ENCODE measurements at places on chromosomes 6 and 20.

DNA sequence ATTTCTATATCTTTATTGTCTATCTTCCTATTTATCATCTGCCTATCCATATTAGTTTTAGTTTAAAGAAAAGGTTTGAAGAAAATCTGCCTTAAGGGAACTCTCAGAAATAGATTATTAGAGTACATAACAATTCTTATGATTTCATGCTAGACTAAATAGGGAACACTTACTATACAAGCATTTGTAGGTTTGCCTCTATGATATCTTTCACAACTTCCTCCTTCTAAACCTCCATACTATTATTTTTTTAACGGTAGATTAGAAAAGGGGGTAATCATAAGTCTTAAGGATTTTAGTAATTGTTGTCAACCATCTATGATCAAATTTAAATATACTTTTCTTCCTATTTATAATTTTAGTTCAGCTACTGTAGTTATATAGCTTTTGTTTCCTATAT lies 11.6 kb upstream of the DSE start:
- H3K4me3 ChIP-seq, result no peak overlapping the region
- H3K27me3 ChIP-seq, result no peaks in the 10 kb centered on the region
- H3K36me3 ChIP-seq, result no peaks in the 10 kb centered on the region

GRCh38 chr6:17276766-17277165 lies 4.4 kb upstream of the RBM24 start:
- peaks cover 54% of the 10 kb centered on the region for H3K27me3 ChIP-seq
- H3K4me3 ChIP-seq, result no peak overlapping the region
- H3K36me3 ChIP-seq, result no peaks in the 10 kb centered on the region
- no peak for DNase-seq
- H3K27ac ChIP-seq, result no peak overlapping the region

DNA sequence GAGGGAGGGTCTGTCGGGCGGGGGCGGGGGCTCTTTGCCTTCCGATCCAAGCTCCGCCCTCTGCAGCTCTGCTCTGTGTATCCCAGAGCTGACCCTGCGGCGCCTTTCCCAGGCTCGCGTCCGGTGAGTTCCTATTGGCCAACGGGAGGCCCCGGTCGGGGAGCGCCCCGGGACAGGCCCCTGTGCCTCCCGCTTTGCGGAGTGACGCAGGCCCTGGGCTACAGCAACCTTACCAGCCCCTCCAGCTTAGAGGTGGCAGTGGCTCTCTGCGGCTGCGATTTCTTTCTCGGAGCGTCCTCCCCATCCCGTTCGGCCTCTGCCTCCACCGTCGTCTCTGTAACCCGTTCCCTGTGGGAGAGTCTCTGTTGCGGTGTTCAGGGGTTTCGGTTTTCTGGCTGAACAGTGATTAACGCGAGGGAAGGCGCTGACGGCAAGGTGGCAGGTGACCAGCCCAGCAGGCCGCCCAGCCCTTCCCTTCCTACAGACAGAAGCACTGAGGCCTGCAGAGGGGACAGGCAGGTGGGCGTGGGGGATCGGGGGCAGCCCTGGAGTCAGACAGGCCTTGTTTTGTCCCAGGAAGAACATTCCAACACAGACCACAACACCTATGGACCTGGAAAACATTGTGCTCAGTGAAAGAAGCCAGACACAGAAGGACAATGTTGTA lies 18.1 kb upstream of the CEBPB start:
- H3K4me1 ChIP-seq, result peaks cover 20% of the 10 kb centered on the region
- H3K4me3 ChIP-seq, result peak overlapping the region; percentile 61
- H3K27ac ChIP-seq, result peak overlapping the region; percentile 86
- H3K36me3 ChIP-seq, result no peaks in the 10 kb centered on the region
- no peaks in the 10 kb centered on the region for H3K27me3 ChIP-seq

DNA sequence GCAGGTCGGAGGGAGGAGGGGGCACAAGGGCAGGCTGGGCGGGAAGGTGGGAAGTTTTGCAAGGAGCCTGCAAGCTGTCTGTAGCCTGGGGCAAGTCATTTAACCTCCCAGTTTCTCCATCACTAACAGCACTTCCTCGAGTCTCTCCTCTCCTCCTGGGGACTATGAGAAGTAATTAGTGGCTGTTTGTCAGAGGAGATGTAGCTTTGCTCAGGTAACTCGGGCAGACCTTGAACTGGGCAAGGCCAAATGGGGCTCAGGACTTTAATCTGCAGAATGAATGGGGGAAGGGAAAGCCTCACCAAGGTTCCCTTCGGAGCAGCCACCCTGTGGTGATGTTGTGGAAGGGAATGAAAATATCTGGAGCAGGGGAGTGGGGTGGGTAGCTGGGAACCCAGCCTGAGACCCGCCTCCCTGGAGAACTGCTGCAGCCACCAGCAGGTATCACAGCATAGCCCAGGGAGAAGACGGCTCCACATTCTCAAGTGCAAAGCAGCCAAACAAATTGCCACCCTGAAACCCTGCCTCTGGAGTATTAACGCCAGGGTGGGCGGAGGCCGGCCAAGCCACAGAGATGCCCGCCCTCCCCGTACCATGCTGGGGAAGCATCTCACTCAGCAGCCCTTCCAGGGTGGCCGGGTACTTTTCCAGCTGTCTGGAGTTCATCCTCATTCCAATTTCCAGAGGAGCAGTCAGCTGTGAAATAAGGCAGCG lies 6.1 kb upstream of the LEMD2 start:
- H3K27me3 ChIP-seq, result no peaks in the 10 kb centered on the region
- peaks cover 72% of the 10 kb centered on the region for H3K4me1 ChIP-seq
- peak overlapping the region; percentile 41 for H3K27ac ChIP-seq
- DNase-seq, result no peak

GRCh38 chr6:82030761-82031503 lies 216.6 kb downstream of the IBTK start:
- no peak for DNase-seq
- H3K36me3 ChIP-seq, result no peaks in the 10 kb centered on the region
- no peaks in the 10 kb centered on the region for H3K4me1 ChIP-seq
- H3K27me3 ChIP-seq, result no peaks in the 10 kb centered on the region
- H3K4me3 ChIP-seq, result no peak overlapping the region

GRCh38 chr6:156978948-156979347 lies 201.8 kb downstream of the ARID1B start:
- no peak for DNase-seq
- H3K36me3 ChIP-seq, result no peaks in the 10 kb centered on the region
- peak overlapping the region; percentile 85 for H3K27ac ChIP-seq
- no peaks in the 10 kb centered on the region for H3K27me3 ChIP-seq

GRCh38 chr20:36825385-36826104 lies 50.4 kb upstream of the TLDC2 start:
- H3K27me3 ChIP-seq, result no peaks in the 10 kb centered on the region
- H3K4me1 ChIP-seq, result peaks cover 6% of the 10 kb centered on the region
- no peak overlapping the region for H3K27ac ChIP-seq
- no peak for DNase-seq
- peaks cover 25% of the 10 kb centered on the region for H3K36me3 ChIP-seq

DNA sequence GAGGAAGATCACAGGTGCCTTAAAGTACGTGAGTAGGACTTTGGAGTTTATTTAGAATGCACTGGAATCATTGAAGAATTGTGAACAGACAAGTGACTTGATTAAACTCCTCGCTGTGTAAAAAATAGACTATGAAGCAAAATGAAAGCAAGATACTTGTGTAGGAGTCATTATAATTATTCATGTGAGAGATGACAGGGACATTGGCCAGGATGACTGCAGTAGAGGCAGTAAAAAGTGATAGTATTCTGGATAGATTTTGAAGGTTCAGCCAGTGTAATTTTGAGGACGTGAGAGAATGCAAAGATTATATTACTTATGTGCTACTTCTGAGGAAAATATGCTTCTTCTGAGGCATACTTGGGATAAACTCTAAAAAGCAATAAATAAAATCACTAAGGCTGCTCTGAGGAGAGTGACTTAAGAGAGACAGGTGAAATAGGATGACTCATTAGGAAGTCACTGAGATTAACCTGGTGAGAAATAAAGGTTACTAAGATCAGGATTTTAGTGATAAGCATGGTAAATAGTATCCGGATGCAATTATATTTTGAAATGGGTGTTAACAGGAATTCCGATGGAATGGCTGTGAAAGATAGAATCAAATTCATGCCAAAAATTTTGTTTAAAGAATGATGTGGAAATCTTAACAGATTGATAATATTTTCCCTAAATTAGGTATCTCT lies 202.0 kb downstream of the CENPW start:
- no peak overlapping the region for H3K4me3 ChIP-seq
- no peak overlapping the region for H3K27ac ChIP-seq
- H3K36me3 ChIP-seq, result no peaks in the 10 kb centered on the region

DNA sequence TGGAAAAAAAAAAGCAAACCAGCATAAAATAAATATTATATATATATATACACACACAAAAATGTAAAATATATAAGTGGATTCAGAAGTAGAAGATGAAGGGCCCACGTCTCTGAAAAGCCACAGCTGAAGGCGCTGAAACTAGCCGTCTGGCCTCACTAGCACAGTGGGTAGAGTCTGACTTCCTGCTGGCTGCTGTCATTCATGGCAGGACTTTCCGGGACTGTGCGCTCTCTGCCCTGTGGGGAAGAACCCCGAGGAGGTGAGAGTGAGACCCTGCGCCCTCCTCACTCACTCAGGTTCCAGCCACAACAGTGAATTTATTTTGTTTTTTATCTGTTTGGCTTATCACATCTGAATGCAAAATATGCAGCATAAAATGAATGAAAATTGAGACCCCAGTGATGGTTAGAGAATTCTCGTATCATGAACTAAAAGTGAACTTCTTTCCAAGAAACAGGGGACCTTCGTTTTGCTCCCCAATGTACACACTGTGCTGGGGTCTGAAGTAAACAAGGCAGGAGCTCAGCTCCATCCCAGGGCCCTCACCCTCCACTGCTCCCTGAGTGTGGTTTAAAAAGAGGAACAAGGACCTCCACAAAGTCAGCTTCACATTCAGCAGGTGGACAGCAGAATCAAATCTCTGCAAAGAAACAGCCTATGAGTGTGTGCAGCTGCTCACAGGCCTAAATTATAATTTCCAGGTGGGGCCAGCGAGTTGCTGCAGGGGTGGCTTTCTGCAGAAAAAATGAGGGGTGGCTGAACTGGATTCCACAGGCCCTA lies 1.3 kb upstream of the RAMACL start:
- no peaks in the 10 kb centered on the region for H3K27me3 ChIP-seq
- no peaks in the 10 kb centered on the region for H3K36me3 ChIP-seq
- no peak for DNase-seq
- H3K27ac ChIP-seq, result no peak overlapping the region

Data from WTC11 (cell line).